Cardiac fibroblast (primary cell): ENCODE measurements at places on chromosomes 2 and 18.

DNA sequence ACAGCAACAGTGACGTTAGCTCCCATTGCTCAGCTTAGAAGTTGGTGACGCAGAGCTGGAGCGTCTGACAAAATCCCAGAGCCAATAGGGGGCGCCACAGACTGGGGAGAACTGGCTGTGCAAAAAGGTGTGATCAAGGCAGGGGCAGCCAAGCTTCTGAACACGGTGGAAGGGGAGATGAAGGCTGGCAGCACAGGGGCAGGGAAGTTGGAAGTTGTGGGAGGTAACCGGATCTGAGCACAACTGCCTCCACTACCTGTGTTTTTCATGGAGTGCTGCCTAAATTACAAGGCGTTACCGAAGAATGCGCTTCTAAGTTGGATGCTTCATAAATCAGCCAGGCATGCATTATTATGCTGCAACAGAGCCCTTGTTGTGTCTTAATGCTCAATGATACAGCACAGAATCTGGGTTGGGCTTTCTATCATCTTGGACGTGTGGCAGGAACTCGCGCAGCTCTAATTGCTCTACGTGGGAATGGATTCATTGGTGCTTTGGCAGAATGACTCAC is 370.0 kb downstream of the SLC4A3 start:
- DNase-seq = peak; percentile 42

- peak; percentile 77 for DNase-seq
Observed at GRCh38 chr2:168851674-168852320, 38.4 kb downstream of the SPC25 start.

GRCh38 chr2:159211447-159212396 is 74.8 kb downstream of the WDSUB1 start:
- DNase-seq = no peak

DNA sequence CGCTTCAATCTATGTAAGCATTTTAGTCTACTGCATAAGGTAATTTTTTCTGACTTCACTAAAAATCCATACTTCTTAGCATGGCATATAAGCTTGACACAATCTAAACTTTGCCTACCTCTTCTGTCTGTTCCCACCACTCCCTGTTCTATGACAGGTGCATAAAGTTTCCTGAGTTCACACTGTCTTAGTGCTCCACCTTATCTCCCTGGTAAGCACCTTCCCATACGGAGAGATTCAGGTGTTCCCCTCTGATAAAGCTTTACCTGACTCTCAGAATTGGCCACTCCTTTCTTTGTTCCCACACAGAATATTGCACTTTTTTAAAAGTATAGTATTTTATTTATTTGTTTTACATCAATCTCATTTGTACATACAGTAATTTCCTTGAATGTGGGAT is 16.8 kb upstream of the ITGA4 start:
- no peak for DNase-seq

- peak; percentile 45 for DNase-seq
Observed at GRCh38 chr18:26487437-26487836, 60.9 kb downstream of the KCTD1 start.

DNA sequence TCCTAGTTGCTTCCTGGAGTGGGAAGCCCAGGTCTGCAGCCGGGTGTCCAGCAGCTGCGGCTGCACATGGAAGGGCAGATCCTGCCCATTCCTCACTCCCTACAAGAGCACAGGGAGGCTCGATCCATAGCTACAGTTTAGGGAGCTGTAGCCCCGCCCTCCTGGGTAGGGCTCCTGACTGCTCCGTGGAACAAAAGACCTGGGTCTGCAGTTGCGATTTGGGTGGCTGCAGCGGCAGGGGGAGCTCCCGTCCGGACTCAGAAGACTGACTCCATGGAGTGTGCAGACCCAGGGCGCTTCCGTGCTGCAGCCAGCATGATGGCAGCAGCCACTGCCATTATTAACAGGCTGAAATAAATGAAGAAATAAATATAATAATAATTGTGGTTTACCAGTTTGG is 157.3 kb downstream of the CTNNA2 start:
- no peak for DNase-seq

GRCh38 chr2:152577579-152577978 is 139.7 kb downstream of the PRPF40A start:
- DNase-seq = no peak

GRCh38 chr2:129894616-129895015 is 84.8 kb upstream of the RAB6C start:
- no peak for DNase-seq

DNA sequence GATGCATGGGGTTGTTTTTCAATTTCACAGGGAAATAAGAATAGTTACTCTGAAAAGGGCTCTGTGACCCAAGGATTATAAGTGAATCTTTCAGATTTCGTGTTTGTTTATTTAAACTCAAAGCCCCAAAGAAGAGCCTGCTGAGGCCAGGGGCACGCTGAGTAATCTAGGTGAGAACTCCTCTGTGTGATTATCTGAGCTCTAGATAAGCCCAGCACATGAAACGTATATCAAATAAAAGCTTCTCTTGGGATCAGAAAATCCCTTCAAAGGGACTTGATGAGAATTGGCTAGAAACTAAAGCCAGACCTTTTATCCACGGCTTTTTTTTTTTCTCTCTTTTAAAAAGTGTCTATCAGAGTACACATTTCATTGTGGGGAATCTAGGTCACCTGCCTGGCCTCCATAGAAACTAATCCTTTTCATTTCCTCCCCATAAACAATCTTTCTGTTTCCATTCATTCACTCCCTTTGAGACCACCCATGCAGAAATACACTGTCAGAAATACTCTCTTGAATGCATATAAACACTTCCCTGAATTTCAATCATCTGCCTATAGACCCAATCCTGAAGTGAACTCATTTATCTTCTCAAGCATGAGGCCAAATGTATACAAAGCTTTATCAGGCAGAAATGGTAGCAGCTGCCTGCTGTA is 137.4 kb downstream of the RIT2 start:
- DNase-seq = no peak

GRCh38 chr2:237149425-237149824 is 63.7 kb downstream of the COPS8 start:
- no peak for DNase-seq

DNA sequence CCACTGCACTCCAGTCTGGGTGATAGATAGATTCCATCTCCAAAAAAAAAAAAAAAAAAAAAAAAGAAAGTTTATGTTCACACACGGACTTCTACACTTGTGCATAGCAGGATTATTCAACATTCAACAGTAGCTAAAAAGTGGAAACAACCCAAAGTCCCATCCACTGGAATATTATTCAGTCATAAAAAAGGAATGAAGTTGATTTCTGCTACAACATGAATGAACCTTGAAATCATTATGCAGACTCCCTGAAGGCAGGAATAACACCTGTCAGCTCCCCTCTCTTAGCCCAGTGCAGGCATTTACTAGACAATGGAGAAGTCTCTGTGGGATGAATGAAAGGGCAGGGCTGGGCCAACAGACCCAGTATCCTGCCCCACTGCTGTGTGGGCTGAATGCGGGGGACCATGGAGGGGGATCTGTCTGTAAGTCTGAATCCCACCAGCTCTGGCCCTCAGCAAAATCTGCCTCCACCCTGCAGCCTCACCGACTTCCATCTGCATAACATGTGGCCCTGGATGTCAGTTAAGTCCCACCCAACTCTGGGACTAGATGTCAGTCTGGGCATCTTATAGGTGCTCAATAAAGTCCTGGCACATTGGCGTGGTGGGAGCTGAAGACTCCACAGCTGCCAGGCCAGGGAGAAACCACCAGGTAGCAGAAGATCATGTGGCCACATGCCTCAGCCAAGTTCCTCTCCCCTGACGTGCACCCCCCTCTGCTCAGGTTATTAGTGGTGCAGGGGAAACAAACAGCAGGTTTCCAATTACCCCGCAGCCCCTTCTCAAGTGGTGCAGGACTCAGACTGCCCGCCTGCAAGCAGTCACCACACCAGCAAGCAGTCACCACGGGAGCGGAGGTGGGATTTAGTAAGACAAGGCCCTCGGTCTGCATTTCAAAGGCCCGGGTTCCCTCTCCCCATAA is 8.9 kb downstream of the ZFP36L2 start:
- no peak for DNase-seq
